Hematopoietic multipotent progenitor cell (in vitro differentiated cells): ENCODE measurements at places on chromosomes 2 and 18.

DNA sequence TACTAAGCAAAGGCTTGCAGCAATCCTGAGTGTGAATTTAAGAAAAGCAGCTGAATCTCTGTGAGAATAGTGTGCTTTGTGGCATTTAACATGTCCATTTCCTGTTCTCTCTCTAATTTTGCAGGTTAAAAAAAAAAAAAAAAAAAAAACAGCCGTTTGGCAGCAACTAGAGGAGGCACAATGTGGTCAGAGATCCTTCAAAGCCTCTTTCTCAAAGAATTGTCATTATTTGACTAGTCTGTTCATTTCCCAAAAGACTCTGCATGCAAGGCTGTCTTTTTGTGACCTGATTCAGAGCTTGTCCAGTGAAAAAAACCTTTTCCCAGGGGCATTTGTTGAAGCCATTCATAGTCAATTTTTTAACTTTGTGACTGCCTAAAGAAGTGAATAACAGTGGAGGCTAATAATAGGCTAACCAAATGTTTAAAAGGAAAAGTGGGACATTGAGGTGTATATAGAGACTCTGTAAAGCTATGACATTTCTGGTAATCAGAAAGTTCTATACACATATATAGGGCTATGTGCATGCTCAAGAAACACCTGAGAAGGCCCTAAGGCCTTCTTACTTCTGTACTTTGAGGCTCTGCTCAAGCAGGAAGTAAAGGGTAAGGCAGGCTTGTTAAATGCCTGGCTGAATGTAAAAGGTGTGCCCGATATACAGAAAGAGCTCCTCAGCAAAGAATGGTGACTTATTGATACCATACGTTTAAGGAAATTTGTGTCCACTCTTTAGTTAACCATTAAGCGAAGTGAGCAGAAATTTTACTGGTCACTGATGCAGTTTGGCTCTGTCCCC is 289.6 kb upstream of the RAB6C start:
- DNase-seq: no peak

DNA sequence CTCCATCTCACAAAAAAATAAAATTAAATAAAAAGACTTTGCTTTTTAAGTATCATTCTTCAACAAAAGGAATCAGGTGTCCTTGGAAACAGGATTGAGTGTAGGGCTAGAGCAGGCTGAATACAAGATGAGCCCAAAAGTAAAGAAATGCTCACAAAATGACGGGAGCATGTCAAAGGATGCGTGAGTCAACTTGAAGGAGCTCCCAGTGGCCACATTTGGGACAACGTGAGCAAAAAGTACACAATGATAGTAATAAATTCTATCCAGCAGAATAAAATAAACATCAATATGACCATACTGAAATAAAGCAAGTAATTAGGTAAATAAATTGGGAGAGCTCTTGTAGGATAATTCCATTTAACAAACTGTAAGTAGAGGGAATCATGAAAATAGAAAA is 220.7 kb downstream of the PHLPP1 start:
- no peak for DNase-seq

GRCh38 chr2:135991861-135992260 is 6.4 kb upstream of the DARS1 start:
- no peak for DNase-seq

DNA sequence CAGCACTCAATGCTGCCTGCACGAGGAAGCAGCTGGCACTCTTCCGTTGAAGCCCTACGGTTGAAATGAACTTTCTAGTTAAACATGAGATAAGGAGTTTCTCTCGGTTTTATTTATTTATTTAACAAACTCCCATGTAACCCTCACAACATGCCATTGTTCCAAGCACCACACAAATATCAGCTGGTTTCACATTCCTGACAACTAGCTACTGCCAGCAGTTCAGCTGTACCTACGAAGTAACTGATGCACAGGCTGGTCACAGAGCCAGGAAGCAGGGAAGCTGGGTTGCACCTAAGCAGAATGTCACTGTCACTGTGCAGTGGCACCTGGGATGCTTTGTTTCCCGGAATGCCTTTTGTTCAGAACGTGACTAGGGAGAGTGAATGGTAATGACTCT is 18.1 kb downstream of the TIMM21 start:
- no peak for DNase-seq

DNA sequence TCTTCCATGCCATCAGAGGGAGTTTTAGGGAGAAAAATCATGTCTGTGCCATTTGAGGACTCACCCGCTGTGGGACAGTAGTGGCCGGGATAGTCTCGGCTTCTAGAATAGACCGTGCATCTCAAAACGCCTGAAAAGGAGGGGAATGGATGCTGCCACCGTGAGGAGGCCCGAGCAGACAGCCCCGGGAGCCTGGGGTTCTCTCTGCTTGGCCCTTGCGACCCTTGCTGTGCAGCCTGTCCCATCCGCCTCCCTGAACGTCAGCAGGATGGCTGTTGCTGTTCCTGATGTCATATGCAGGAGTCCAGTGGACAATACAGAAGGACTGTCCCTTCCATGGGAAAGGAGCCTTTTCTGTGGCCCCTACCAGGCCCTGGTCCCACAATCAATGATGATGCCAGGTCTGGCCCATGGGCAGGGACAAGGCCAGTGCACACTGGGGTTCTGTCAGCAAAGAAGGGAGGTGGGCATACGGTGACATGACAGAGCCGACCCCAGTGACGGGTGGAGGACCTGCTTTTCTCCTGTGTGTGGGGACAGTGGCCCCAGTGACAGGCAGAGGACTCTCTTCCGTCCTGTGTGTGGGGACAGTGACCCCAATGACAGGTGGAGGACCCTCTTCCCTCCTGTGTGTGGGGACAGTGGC is 58.8 kb downstream of the ACKR3 start:
- no peak for DNase-seq

- no peak for DNase-seq
Observed at GRCh38 chr2:30276455-30276911, 45.1 kb downstream of the LBH start.

GRCh38 chr18:26503382-26503781 is 45.0 kb downstream of the KCTD1 start:
- DNase-seq: no peak

DNA sequence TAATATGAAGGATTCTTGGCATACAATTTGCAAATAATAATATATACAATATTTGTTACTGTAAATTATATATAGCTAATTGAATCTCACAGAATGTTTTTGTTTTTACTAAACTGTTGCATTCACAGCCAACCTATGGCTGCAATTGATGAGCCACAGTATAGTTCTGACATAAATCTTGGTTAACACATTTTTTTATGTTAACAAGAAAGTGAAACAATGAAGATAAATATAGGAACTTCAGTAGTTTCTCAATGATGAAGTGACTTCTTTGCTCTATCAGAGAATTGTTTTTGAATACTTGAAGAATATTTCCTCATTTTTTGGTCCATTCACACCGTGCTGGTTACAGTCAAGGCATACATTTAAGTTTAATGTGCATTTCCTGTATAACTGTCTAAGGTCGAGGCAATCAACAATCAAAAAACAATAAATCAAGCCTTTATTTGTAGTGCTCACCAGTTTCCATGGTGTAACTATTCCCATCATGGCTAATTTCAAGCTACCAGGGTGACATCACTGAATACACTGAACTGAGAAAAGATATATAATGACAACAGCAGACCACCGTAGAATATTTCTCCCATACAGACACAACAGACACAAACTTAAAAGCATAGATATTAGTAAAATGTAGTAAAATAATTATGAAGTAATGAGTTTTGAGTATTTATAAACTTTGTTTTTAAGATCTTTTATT is 12.9 kb upstream of the ETAA1 start:
- DNase-seq: no peak

GRCh38 chr2:113705982-113706523 is 50.4 kb downstream of the SLC35F5 start:
- no peak for DNase-seq

DNA sequence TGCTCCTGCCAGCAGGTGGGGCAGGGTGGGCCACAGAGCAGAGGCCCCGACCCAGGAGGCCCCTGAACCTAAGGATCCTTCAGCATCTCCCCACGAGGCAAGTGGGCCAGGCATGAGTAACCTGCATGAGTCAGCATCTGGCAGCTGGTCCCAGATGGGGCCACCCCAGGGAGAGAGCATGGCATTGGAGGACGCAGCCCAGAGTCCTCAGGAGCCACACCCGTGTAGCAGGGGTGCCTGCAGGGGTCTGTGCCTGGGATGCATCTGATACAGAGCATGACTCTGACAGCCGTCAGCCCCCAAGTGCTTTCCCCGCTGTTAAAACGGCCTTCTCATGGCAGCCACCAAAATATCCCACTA is 185.6 kb upstream of the SALL3 start:
- no peak for DNase-seq

- no peak for DNase-seq
Observed at GRCh38 chr2:74546004-74546403, 7.7 kb downstream of the LOXL3 start.

DNA sequence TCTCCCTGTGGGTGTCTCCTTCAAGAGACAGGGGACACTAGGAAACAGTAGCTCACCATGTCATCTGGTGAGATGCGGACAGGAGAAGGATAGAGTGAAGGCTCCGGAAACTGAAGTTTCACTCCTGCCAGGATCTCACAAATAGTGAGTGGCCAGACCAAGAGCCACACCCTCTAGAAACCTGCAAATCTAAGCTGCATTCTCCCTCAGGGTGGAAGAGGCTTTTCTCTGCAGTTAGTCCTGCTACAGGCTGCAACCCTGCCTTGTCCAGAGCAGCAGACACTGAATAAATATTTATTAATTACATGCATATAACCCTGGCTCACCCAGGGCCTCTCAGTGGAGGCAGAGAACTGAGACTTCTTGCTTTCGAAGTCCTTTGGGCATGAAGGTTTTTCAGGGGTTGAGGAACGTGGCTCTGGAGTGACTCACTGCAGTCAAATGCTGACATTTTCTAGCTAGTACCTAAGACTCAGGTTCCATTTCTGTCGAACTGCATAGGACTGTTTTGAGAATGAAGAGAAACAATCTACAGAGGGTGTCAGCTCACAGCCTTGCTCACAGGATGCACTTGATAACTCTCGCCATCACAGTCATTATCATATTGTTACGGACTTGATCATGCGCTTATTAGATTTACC is 87.3 kb downstream of the ACTR2 start:
- DNase-seq: no peak

DNA sequence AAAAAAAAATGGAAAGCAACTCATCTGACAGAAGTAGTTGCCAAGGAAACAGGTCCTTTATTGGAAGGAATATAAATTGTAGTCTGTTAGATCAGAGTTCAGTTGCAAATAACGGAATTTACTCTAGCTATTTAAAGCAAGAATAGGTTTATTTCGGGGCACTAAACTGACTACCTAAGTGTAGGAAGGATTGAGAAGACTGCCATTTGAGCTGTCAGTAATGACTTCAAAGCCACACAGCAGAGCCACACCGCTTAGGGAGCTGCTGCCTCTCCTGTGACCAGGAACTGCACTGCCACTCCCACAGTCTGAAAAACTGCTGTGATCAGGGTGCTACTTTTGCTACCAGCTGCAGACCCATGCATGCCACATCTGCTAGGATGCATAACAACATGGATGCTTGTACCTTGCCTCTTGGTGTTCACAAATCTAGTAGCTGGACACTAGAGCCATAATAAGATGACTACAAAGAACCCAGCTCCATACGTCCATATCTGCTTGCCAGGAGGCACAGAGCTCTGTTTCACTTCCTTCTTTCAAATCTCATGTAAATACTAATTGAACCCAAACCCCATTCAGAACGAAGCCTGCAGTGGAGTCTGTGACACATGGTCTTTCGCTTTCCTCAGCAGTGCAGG is 2.2 kb downstream of the DSG2 start:
- DNase-seq: peak; percentile 8

DNA sequence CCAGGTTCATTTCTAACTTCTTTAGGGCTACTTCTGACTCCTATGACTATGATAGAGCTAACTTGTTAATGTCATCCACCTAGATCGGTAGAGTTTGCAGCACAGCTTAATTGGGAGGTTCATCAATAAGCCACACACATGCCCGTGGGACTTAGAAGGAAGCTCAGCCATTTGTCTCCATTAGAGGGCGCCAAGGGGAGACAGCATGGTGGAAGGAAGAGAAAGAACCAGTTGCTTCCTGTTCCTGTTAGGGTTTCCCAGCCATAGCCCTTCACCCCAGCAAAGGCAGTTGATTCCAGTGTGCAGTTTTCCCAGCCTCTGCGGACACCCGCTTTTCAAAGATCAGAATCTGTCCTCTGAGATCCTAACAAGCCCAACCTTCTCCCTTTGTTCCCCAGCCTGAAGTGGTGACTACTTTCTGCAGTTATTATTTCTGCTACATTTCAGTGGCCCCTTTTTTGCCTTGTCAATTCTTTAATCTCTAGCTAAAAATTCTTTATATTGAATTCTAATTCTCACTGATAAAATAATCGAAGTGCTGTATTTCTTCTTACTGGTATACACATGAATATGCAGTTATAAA is 30.3 kb downstream of the MAIP1 start:
- peak; percentile 77 for DNase-seq

DNA sequence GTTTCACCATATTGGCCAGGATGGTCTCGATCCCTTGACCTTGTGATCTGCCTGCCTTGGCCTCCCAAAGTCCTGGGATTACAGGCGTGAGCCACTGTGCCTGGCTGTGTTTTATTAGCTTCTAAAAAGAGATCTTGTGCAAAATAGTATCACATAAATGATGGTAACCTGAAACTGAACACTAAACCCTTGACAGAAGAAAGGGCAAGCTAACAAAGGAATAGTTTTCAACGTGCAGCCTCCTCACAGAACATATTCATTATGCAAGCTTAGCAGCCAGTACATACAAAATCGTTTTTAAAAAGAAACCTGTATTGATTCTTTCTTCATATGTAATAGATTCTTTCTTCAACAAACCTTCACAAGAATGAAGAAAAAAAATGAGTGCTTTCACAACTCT is 20.6 kb downstream of the CHN1 start:
- no peak for DNase-seq

- DNase-seq: peak; percentile 14
Observed at GRCh38 chr2:47569658-47570475, 166.9 kb downstream of the MSH2 start.

GRCh38 chr18:46675112-46675511 is 18.1 kb upstream of the LOXHD1 start:
- no peak for DNase-seq

- DNase-seq: peak; percentile 15
Observed at GRCh38 chr2:166417669-166418068, 41.9 kb upstream of the SCN9A start.

GRCh38 chr18:63284827-63285733 is 34.5 kb downstream of the BCL2 start:
- no peak for DNase-seq

DNA sequence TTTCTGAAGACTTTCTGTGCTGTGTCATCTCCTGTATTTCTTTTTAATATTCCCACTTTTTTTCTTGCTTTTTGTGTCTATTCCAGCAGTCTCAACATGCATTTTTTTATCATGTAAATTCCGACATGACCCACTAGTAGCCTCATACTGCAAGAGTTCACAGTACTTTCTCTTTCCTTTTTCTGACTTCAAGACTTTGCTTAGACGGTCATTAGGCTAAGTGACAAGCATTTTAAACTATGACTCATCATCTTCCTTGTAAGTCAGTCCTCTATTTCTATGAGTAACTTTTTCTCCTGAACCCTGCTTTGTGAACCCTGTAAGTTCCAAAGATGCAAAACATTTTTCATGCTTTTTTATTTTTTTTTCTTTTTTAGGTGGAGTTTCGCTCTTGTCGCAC is 381.2 kb downstream of the TXNL1 start:
- peak; percentile 83 for DNase-seq
